ENCODE measurements at places on chromosomes 1 and 21.

DNA sequence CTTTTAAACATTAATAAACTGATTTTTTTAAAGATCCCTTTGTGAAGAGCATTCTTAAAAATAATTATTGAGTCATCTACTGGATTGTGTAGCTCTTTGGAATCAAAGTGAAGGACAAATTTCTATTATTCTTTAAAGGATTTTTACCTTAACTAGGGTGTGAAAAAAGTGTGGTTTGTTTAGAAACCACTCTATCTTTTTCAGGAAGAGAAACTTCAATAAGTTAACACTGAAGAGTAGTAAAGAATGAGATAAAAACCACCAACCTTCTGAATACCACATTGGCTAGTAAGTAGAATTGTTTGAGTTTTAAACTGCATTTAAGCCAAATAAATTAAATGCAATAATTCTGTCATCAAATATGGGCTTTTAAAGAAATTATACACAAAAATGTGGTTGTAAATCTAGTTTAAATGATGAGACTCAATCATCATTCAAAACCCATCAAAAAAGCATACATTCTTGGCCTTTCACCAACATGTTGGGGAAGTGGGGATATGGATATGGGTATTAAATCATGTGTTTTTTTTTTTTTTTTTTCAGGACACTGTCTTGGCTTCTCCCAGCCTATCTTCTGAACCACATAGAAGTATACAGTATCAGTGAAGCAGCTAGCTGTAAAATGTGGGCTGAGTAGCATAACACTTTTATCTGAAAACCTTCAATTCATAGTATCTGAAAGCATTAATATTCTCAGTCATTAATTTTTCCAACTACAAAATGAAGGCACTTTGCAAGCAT lies 4.8 kb downstream of the S1PR1 start:
- DNase-seq = no peak

DNA sequence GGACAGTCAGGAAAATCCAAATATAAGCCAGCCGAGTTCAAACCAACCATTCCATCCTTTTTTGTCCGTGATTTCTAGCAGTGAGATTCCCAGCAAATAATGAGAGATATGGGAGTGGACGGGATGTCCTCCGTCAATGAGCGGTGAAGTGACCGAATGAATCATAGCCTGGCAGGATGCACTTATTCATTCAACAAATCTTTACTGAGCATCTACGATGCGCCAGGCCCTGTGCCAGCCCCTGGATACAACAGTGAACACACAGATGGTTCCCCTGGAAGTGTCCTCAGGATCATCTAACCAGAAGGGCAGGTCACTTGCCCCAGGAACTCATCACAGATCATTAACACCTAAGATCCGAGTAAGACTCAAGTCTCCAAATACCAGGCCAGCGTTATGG lies 8.2 kb upstream of the PLEKHA6 start:
- DNase-seq = no peak

- no peak for DNase-seq
Measured at GRCh38 chr1:168742386-168742785, 13.4 kb upstream of the DPT start.

- no peak for DNase-seq
Measured at GRCh38 chr1:167808104-167808503, 86.3 kb downstream of the MPZL1 start.

GRCh38 chr1:241186716-241187115 lies 170.3 kb downstream of the RGS7 start:
- DNase-seq = no peak

GRCh38 chr21:37237346-37237745 lies 29.8 kb downstream of the VPS26C start:
- DNase-seq = no peak

DNA sequence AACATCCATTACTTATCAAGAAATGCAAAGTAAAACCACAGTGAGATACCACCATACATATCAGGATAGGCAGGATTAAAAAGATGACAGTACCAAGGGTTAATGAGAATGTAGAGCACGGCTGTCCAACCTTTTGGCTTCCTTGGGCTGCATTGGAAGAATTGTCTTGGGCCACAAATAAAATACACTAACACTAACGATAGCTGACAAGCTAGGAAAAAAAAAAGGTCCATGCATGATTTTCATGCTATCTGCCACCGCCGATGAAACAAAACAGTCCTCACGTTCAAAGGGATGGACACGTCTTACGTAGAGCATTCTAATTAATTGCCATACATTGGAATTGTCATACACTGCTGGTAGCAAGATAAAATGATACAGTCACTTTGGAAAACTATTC lies 14.3 kb downstream of the BACH1 start:
- DNase-seq = no peak

DNA sequence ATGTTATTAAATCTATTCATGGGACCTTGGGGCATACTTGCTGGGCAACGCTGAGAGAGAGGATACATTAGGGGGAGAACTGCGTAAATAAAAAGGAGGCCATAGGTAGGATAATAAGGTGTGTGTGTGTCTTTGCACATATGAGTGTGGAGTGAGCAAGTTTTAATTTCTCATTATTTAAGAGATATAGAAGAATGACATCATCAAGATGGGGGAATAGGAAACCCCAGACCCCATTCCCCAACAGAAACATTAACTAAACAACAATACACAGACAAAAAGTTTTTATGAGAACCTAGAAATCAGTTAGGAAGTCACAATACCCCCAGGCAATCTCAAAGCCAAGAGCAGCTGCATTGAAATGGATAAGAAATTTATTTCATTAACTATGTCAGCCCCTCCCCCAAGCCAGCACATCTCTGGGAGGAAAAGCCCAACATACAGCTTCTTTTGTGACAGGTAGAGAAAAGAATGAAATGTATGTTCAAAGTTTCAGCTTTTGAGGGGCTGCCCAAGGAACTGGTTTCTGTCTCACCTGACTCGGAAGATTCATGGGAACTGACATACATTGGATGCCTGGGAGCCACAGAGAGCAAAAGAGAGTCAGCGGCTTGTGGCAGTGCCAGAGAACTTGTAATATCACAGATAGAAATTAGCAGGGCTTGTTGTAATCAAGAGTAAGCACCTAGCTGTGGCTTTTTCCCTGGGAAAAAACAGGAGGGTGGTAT lies 234.3 kb upstream of the NFIA start:
- no peak for DNase-seq

GRCh38 chr1:199452627-199453026 lies 574.9 kb upstream of the NR5A2 start:
- no peak for DNase-seq

DNA sequence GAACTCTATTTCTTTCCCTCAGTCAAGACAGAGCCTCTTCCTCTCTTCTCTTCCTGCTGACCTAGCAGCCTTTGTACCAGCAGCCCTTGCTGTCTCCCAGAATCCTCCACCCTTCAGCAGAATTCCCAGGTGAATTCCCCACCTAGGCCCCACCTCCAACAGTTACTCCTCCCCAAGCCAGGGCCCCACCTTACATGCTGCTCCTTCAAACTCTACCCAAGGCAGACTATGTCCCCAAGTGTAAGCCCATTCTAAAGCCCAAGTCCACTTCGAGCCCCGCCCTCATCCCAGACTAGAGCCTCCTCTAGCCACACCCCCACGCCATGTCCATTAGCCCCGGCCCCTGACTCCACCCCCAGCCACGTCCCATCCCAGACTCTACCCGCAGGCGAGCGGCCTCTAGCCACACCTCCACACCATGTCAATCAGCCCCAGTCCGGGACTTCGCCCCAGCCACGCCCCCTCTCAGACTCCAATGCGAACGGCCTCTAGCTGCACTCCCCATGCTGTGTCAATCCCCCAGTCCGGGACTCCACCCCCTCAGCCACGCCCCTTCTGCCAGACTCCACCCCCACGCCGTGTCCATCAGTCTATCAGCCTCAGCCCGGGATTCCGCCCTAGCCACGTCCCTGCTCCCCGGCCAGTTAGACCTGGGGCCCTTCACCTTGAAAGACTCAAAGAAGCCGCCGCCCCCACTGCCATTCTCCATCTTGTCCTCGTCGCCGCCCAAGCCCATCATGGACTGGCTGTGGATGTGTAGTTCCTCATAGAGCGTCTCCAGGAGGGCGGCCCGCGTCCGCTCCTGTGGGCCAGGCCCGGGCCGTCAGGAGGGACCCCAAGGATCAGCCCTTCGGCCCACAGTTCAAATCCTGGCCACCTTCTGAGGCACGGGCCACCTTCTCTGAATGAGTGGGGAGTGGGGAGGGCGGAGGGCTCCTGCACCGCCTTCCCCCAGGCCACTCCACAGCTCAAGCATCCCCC lies 61.3 kb downstream of the RAP1GAP start:
- peak; percentile 91 for DNase-seq

DNA sequence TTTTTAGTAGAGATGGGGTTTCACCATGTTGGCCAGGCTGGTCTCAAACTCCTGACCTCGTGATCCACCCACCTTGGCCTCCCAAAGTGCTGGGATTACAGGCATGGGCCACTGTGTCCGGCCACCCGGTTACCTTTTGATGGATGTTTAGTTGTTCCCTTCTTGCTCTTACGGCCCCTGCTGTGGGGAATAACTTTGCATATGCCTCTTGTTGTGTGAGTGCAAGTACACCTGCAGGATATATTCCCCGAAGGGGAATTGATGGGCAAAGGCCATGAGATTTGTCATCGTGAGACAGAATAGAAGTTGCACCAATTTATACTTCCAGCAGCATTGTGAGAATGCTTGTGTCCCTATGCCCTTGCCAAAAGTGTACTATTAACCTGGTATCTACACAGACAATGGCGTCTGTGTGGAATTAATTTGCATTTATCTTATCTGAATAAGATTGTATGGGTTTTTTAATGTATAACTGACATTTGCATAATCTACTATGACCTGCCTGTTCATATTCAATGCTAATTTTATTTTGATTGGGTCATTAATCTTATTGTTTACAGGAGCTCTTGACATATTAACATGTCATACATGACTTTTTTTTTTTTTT lies 8.1 kb downstream of the IL6R start:
- DNase-seq = no peak

DNA sequence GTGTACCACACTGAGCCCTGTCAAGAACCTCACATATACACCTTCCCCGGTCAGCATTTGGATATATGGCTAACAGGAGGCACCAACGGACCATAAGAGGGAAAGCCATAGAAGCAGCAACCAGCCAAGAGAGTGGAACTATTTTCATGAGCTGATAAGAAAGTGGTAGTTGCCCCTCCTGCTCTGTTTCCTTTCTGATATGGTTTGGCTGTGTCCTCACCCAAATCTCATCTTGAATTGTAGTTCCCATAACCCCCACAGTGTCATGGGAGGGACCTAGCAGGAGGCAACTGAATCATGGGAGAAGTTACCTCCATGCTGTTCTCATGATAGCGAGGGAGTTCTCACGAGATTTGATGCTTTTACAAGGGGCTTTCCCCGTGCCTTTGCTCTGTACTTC lies 366.1 kb upstream of the DAB1 start:
- no peak for DNase-seq

DNA sequence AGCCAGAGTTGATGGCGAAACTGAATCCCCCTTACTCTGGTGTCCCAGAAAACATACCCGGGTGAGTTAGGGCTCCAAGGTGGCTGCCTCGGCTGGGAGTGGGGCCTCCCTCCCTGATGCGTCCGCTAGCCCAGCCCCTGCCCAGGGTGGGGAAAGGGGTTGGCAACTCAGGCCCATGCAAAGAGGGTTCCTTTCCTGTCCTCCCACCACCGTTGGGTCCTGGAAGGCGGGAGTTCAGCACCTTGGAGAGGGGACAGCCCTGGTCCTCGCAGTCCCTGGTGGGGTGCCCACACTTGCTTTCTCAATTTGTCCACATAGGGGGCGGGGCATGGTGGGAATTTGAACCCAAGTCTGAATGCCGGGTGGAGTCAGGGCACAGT lies 6.1 kb downstream of the SRM start:
- peak; percentile 71 for DNase-seq

DNA sequence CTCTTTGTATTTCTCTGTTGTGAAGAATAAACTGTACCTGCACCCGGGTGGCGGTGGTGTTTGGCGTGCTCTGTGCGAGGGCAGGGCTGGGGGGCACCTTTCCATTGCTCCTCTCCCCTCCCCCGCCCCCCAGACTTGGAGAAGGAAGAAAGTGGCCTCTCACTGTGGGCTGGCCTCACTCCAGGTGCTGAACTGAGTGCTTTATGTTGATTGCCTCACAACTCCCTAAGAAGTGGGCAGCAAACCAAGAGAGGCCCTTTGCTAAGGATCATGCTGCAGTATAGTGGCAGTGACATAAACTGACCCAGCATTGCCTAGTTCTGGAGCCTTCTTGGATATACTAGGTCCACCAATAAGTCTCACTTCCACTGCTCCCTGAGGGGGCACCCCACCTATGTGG lies 20.2 kb downstream of the A3GALT2 start:
- no peak for DNase-seq

DNA sequence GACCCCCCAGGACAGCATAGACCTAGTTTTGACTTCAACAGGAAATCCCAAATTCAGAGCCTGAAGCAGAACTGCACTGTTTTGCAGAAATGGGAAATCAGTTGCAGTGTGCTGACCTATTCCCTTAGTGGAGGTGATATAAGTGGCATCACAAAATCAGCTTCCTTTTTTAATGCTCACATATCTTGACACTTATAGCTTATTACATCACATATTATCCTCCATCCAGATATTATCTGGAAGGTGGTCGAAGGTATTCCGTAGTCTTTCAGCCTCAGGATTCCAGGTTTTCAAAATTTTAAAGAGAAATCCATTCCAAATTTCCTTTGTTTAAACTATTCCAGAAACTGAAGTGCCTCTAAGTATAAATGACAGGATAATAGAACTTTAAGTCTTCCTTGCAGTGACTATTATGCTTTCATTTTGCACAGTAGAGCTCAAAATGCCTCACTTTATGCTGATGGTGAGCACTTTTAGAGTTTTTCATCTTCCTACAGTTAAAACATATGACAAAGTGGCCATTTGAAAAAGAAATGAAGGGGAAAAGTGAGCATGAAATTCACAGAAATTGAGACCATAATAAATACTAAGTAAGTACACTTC lies 106.4 kb upstream of the DPYD start:
- no peak for DNase-seq

DNA sequence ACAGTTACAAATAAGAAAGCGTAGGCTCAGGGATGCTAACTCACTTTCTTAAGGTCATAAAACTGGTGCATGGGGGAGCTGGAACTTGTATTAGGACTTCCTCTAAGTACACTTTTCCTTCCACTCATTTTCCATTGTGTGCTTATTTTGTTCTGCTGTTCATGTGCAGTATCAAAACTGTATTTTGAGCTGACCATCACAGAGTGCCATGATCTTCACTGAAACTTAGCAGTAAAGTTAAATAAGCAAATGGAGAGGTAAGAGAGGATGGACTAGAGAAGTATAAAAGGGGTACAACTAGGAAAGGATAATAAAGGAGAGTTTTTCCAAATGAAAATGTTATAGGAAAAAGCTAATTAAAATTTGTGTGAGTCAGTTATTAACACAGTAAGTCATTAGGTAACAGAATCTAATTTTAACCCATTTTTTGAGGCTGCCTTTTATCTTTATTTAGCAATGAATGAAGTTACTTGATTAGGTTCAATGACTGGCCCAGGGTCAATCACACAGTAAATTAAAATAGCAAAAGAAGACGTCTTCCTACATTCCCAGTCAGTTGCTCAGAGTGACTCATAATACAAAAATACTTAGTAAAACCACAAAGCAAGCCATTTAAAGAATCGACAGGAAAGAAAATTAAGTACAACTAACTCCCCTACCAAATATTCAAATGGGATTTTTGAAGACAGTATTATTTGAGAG lies 165.8 kb upstream of the C1orf105 start:
- DNase-seq = no peak

- no peak for DNase-seq
Measured at GRCh38 chr21:45827302-45827692, 154.3 kb upstream of the COL6A1 start.

GRCh38 chr1:244794071-244794470 lies 41.4 kb upstream of the COX20 start:
- no peak for DNase-seq

GRCh38 chr1:210367566-210367965 lies 38.9 kb downstream of the HHAT start:
- DNase-seq = no peak

- DNase-seq = no peak
Measured at GRCh38 chr21:24897883-24898282, 709.4 kb downstream of the MRPL39 start.
